ENCODE measurements at places on chromosomes 2 and 18.

DNA sequence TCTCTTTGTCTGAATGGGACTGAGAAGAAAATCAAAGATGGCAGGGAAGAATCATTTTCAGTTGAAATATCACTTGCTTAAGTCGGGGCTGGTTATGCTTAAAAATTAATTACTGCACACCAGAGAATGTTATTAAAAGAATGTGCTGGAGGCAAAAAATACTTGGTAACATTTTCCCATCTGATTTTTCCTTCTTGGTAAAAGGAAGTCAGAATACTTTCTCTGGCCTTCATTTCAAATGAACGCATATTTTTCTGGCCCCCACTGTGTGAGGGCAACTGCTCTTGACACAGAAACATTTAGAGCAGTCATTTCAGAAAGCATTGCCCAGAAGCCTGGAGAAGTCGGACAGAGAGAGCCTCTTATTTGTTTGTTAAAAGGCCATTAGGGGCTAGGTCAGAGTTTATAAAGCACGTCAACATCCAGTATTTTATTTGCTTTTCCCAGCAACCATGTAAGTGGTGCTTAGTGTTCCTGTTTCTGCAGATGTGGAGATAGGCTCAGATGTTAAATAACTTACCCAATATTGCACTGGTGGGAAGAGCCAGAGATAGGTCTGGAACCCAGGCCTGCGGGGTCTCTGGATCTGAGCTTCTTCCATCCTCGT, 32.9 kb upstream of the LYPD6B start:
- DNase-seq, result no peak

DNA sequence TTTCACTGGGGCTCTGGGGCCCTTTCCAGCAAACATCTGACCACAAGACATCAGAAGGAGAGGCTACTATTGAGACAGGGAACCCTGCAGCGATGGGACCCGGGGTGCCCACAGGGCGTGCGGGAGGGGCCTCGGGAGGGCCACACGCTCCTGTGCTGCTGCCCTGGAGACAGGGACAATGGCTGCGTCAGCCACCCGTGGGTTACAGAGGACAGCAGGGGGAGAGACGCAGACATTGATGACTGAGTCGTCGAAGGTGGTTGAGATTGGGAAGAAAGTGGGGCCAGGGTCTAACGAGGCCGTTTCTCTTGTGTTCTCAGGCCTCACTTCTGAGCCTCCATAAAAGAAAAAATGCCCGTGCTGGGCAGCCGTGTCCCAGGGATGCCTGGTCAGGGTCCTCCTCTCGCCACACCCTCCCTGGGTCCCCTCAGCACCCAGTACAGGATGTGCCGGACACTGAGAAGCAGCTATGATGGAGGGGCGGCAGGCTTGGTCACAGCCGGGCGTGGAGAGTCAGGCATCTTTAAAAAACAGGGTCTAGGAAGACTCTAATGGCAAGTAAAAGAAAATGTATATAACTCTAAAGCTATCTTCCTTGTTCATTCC, 73.9 kb downstream of the NDUFA10 start:
- DNase-seq, result no peak

GRCh38 chr2:240250985-240251847, 110.8 kb upstream of the OTOS start:
- no peak for DNase-seq

DNA sequence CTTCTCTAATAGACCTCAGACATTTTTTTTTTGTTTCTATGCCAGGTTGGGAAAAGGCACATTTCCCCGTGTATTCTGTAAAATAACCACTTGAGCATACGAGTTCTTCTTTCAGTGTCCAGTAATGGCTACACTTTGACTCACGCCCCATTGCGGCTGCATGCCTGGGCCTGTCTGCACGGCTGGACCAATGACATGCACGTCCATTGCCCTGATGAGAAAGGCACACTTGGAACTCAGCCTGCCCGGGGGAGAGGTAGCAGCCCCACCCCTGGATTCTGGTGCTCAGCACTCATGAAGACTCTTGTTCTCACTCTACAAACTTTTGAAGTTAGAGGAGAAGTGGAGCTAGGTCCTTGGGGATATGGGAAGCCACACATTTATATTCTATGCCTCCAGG, 5.8 kb downstream of the PCARE start:
- no peak for DNase-seq

DNA sequence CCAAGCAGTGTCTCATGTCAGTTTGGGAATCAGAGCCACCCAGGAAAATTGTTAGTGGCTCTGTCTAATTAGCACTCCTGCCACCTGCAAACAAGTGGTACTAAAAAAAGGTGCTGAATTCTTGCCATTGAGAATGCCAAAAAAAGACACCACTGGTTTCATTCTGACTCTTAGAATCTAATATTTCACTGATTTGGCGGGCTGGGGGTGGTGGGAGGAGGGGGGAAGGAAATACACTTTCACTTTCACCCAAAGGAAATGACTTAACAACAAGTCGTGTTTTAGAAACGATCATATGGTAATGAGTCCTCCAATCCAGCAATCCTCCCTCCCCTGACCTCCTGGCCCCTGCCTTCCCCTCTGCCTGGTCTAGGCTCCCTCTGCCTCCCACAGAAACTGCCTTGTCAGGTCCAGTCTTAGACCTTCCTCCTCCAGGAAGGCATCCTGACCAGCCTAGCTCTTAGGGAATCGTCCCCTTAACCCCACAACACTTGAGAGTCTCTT, 4.4 kb upstream of the KLHL29 start:
- peak; percentile 39 for DNase-seq

GRCh38 chr18:1999387-1999786, 571.9 kb downstream of the METTL4 start:
- DNase-seq, result no peak

GRCh38 chr2:160241251-160242137, 41.4 kb upstream of the ITGB6 start:
- no peak for DNase-seq

- DNase-seq, result no peak
These were observed 397.7 kb downstream of the TRIB2 start for GRCh38 chr2:13114391-13114790.

- DNase-seq, result no peak
These were observed 2.4 kb downstream of the PAIP2B start for GRCh38 chr2:71224457-71224856.

DNA sequence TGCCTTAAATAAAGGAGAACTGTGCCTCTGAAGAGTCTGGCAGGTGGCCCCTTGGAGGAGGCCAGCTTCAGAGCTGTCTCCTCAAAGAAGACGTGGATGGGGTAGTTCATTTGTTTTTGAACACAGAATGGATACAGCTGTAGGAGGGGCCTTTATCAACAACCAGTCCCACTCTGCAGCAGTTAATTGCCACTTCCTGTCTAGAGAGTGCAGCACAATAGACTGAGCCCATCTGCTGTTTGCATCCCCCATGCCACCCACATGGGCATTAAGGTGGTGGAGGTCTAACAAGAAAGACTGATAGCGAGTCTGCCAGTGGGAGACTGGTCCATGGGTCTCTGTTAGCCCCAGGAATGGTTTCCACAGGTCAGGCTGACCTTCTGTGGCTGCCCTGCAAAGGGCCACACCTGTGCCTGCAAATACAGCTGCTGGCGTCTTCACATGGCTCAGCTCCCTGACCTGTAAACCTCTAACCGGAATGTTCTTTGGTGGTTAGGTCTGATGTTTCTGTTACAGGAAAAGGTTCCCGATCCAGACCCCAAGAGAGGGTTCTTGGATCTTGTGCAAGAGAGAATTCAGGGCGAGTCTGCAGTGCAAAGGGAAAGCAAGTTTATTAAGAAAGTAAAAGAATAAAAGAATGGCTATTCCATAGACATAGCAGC, 153.3 kb upstream of the ITGA6 start:
- no peak for DNase-seq

- no peak for DNase-seq
These were observed 13.3 kb downstream of the CD28 start for GRCh38 chr2:203719456-203720410.

DNA sequence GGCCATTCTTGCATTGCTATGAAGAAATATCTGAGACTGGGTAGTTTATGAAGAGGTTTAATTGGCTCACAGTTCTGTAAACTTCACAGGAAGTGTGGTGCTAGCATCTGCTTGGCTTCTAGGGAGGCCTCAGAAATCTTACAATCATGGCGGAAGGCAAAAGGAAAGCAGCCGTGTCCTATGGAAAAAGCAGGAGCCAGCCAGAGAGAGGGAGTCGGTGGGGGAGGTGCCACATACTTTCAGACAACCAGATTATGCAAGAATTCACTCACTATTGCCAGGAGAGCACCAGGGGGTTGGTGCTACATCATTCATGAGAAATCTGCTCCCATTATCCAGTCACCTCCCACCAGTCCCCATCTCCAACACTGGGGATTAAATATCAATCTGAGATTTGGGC, 64.1 kb downstream of the CPS1 start:
- no peak for DNase-seq

- DNase-seq, result no peak
These were observed 39.5 kb downstream of the RNU4ATAC start for GRCh38 chr2:121570036-121570666.

GRCh38 chr18:3262234-3263131, 550 bp downstream of the MYL12B start:
- no peak for DNase-seq

GRCh38 chr2:56534321-56534720, 350.5 kb downstream of the CCDC85A start:
- DNase-seq, result no peak

DNA sequence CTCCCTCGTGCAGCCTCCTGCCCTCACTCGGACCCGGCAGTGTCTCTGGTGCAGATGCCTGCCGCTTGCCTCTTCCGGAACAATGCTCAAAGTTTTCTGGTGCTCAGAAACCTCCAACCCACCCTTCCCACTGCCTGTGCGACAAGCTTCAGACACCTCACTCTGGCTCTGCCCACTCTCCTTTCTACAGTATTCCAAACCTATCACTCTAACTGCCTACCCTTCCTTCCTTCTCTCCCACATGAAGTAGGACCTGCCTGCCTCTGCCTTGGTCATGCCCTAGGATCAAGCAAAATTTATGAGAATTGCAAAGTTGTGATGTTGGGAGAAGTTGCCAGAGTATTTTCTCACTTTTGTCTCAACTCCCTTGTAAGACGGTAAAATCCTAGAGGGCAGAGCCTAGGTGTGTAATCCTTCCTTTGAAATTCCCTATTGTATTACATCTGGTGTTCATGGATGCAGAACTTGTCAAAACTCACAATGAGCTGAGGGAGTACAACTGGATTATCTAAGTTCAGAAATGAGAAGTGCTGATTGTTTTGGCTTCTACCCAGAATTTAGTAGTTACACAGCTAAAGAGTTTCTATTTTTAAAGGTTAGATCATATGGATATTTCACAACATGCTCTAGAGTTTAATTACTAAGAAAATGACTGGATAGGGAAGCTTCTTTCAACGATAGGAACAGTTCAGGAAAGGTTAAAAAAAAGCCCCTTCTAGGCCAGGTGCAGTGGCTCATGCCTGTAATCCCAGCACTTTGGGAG, 7.2 kb downstream of the NPC1 start:
- no peak for DNase-seq

DNA sequence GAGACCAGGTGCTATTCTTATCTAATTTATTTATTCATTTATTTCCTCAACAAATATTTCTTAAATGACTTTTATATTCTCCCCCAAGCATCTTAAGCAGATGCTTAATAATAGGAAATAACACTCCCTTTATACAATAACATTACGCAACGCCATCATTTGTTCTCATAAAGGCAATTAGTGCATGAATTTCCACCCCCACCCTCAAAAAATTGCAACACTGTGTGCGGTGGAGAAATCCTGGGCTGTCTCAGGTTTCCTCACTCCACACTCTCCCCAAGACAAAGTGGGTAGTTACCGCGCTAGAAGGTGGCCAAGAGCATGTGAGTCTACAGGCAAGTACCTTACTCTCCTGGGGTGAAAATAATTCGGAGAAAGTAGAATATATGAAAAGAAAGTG, 37.0 kb upstream of the CTDP1 start:
- no peak for DNase-seq

GRCh38 chr2:219249203-219249980, 3.7 kb upstream of the TUBA4B start:
- DNase-seq, result no peak

DNA sequence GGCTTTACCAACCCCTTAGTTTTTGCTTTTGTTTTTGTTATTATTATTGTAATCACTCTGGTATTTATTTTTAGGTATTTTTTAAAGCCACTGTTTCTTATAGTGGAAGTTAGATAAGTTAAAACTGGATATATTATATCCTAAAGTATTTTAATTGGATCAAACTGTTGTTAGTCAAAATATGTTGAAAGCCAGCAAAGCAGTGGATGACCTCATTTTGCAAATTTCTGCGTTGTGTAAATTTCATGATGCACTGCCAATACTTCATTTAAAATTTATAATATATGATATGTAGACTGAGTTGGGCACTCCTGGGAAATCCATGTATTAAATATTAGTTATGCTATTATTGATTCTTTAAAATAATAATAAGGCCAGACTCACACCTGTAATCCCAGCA, 661.7 kb upstream of the NRXN1 start:
- no peak for DNase-seq

GRCh38 chr2:31125918-31126695, 12.1 kb downstream of the GALNT14 start:
- no peak for DNase-seq

- no peak for DNase-seq
These were observed 133.4 kb upstream of the GLI2 start for GRCh38 chr2:120602251-120602650.

- DNase-seq, result no peak
These were observed 492.4 kb upstream of the LRATD1 start for GRCh38 chr2:14140009-14140550.

DNA sequence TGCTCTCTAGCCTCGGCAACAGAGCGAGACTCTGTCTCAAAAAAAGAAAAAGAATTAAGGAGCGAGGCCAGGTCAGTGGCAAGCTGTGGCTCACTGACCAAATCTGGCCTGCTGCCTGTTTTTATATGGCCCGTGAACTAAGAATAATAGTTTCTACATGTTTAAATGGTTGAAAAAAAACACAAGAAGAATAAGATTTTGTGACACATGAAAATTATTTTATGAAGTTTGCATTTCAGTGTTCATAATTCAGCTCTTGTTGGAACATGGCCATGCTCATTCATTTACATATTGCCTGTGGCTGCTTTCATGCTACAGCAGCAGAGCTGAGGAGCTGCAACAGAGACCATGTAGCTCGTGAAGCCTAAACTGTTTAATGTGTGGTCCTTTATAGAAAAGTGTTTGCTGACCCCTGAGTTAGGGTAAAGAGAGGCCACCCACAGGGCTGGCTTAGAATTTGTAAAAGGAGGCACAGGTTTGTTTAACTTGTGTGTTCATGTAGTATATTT, 59.5 kb downstream of the MFSD6 start:
- DNase-seq, result no peak

DNA sequence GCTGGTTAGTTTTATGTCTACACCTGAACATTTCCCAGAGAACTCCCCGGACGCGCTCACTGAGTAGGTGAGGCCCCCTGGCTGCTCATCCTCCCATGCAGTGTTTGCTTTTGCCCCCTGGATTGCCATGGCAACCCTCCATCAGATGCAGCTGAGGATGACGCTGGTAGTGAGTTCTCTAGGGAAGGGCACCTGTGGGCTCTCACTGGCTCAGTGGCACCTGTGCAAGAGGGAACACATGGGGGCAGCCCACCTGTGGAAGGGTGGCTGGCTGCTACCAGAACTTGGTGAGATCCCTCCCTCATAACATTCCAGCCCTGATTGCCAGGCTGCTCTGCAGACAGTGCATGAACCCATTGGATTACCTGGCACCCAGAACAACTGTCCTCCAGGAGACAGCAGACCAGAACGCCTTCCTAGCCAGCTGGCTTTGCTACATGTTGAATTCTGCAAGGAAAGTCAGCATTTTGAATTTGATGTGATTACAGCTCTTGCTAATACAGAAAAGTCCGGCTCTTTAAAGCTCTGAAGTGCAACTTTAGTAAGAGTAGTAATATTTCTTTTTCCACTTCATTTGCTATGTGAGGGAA, 21.7 kb downstream of the COA5 start:
- no peak for DNase-seq

- DNase-seq, result no peak
These were observed 470.2 kb downstream of the TXNL1 start for GRCh38 chr18:56168049-56168781.
